Activated CD4-positive, CD25-positive, alpha-beta regulatory T cell treated with anti-CD3 and anti-CD28 coated beads, Interleukin-2, amount 50 U/mL, for 72 hours (primary cell): ENCODE measurements at places on chromosomes 1 and 21.

GRCh38 chr1:109762039-109762585 lies 1.6 kb downstream of the EPS8L3 start:
- peak; percentile 15 for DNase-seq

- no peak for DNase-seq
Observed at GRCh38 chr1:162206749-162207635, 137.5 kb downstream of the NOS1AP start.

DNA sequence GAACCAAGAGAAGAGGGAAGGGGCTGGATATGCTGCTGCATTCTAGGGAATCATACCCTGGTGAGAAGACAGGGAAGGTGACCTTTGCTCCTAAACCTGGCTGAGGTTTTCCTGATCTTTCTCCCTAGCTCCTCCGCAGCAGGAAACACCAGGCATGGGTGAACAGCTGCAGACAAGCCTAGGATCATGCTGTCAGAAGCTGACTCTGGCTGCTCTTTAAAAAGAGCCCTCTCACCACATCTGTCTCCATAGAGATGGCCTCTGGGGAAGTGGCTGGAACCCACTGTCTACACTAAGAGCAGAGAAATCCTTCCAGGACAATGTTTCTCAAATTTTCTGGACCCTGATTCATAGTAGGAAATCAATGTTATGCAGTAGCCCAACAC lies 57.6 kb downstream of the CD34 start:
- DNase-seq, result no peak

- DNase-seq, result no peak
Observed at GRCh38 chr1:109242387-109242786, 7.0 kb upstream of the CELSR2 start.

DNA sequence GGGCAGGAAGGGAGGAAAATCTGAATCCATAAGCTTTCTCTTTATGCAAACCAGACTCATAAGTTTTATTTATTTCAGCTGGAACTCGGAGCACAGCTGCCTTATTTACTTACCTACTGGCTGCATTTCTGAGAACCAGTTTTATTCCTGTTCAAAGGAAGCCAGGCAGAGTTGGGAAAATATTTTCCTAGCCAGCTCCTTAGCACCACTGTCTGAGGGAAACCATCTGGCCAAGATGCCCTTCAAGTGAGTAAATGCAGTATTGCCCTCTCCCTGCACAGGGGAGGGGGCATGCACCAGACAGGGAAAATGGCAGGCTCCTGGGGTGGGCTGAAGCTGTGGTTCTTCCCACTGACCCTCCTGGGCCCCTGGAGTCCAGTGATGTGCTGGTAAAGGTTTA lies 28.9 kb upstream of the FMOD start:
- DNase-seq, result no peak

GRCh38 chr1:190478149-190479049 lies 735 bp upstream of the BRINP3 start:
- DNase-seq, result no peak

- no peak for DNase-seq
Observed at GRCh38 chr21:39863111-39863510, 4.1 kb upstream of the PCP4 start.

- DNase-seq, result no peak
Observed at GRCh38 chr1:106063510-106063909, 993.0 kb upstream of the PRMT6 start.

- DNase-seq, result no peak
Observed at GRCh38 chr21:28308516-28308915, 684.2 kb downstream of the LTN1 start.

GRCh38 chr1:30741239-30741894 lies 16.2 kb downstream of the LAPTM5 start:
- DNase-seq, result no peak

DNA sequence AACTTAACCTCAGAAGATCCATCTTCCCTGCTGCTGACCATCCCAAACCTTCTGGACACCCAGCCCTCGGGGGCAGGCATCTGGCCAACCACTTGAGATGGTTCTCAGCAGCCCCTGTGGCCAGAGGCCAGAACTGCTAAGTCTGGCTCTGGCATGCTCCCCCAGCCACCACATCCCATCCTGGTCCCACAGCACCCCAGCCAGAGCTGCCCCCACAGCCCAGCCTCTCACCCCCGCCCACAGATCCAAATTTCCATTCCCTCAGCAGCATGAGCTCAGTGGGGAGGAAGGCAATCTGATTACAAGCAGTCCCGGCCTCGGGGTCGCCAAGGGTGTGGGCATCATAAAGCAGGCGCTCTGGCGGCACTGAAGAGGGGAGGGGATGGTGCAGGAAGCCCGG lies 45.6 kb downstream of the GLIS1 start:
- no peak for DNase-seq

DNA sequence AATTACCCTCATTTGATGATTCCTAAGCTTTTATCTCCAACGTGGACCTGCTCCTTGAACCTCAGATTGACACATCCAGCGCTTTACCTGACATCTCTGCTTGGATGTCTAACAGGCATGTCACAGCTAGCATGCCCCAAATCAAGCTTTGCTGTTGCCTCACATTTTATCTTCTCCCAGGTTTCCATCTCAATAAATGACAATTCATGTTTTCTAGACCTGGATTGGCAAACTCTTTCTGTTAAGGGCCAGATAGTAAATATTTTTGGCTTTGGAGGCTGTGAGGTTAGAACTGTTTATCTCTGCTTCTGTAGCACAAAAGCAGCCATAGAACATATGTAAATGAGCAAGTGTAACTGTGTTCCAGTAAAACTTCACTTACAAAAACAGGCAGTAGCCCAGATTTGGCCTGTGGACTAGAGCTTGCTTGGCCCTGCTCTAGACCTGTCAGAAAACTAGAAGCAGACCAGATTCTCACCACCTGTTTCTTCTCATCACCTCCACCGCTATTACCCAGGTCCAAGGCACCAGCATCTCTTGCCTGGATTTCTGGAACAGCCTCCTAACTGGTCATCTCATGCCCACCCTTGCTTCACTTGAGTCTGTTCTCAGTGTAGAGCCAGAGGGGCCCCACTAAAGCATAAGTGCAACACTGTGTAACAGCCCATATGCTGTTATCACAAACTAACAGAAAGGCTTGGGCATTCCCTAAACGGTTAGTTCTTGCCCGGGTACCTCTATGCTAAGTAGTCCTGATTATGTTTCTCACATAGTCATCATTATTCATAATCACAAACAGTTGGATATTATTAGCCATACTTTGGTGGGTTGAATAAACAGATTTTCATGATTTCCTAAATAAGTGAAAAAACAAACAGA lies 42.3 kb downstream of the UBE4B start:
- DNase-seq, result no peak

GRCh38 chr1:26315874-26316850 lies 1.6 kb upstream of the CD52 start:
- DNase-seq, result no peak

- DNase-seq, result no peak
Observed at GRCh38 chr1:172381946-172382345, 38.5 kb upstream of the C1orf105 start.

DNA sequence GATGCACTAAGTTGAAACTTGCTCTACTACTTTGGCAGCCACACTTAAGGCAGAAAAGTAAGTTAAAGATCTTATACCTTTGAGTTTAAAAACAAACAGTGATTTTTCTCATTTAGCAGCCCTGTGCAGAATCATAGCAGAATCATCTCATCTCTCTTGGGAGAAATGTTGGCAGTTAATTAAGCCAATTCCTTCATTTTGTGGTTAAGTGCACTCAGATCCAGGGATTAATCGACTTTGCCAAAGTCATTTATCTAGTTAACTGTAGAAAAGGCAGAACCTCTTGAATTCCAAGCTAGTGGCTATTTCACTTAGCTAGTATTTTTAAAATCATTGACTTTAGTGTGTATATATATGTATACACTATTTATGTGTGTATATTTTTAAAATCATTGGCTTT lies 125.0 kb downstream of the GPR52 start:
- no peak for DNase-seq

DNA sequence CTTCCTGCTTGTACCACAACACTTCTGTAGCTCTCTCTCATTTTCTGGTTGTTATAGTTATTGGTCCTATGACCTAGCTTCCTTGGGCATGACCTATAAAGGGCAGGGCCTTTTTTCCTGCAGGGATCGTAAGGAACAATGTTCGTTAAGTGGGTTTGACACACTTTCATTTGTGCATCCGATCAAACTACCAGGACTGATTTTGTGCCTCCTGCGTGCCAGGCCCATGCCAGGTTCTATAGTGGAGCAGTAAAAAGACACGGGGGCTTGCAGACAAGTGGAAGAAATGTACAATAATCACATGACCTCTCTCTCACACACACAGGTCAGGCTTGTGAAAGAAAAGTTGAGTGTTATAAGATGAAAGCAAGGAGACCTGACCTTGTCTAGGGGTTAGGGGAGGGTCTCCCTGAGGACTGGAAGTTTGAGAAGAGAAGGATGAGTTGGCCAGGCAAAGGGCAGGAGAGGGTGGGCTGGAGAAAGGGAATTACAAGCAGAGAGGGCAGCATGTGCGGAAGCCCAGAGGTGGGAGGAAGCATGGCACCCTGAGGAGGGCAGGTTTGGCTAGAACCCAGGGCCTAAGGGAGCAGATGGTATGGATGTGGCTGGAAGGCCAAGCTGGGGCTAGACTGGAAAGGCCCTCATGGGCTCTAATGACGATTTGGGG lies 145.4 kb downstream of the GRIK3 start:
- no peak for DNase-seq

DNA sequence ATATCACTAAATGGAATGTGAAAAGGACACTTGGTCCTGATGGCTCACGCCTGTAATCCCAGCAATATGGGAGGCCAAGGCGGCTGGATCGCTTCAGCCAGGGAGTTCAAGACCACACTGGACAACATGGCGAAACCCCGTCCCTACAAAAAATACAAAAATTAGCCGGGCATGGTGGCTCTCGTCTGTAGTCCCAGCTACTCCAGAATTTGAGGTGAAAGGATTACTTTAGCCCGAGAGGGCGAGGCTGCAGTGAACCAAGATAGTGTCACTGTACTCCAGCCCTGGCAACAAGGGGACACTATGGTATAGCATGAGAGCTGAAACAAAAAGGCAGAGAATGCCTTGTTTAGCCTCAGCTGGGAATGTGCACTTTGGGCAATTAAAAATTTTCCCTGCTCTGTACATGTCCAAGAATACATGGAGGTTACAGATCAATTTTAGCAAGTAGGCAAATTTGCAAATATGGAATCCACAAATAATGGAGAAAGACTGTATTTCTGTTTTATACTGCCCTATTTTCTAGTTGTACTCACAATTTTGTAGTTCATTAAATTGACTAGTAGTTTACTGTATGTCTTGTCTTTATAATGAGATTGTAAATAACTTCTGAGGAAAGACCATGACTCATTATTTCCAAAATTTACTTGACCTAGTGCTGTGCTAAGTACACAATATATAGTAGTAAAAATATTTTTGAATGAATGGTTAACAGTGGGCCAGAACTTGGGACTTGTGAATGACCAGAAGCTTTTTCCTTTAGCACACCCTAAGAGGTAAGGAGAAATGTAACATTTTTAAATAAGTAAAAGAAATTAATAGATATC lies 2.0 kb upstream of the ANGEL2 start:
- no peak for DNase-seq

GRCh38 chr1:7489586-7489985 lies 281.5 kb upstream of the VAMP3 start:
- DNase-seq, result no peak

DNA sequence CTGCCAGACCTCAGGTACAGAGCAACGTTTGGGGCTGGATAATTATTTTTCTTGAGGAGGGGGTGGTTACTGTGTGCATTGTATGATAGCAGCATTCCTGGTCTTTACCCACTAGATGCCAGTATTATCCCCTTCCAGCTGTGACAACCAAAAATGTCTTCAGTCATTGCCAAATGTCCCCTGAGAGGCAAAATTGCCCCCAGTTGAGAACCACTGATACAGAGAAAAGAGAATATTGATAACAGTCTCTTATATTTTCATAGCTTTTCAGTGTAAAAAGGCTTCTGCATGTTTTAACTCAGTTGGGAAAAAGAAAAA lies 51.8 kb upstream of the SYT14 start:
- DNase-seq, result no peak

- DNase-seq, result no peak
Observed at GRCh38 chr1:232891071-232891470, 59.3 kb upstream of the NTPCR start.
